ENCODE measurements at places on chromosomes 1 and 21.

DNA sequence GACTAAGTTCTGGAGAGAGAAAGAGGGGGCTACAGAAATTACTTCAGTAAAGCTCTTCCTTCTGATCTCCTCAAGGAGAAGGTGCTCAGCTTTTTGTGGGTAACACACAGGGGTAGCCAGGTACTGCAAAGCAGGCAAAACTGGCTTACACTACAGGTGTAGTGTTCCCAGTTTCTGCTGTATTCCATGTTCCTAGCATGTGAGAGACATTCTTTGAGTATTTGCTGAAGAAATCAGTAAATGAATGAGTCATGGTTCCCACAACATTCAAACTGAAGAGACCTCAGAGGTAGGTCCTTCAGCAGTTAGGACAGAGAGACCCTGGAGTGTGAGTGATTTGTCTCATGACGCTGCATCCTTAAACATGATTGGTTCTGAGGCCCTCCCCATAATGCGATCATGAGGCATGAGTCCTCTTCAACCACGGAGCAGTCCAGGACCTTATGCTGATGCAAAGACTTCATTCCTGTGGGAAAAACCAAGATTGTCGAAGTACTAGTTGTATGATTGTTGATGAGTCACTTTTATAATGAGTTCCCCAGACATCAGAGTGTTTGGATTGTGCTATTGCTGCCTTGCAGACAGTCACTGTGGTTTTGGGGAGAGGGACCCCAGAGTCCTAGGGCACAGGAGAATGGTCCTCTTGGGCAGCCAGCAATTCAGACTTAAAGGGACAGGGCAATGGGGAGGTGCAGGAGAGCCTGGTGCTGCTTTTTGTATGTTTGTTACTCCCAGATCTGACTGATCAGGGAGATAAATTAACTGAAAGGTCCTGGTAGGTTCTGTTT lies 2.7 kb upstream of the OR10J4 start:
- no peak for DNase-seq

DNA sequence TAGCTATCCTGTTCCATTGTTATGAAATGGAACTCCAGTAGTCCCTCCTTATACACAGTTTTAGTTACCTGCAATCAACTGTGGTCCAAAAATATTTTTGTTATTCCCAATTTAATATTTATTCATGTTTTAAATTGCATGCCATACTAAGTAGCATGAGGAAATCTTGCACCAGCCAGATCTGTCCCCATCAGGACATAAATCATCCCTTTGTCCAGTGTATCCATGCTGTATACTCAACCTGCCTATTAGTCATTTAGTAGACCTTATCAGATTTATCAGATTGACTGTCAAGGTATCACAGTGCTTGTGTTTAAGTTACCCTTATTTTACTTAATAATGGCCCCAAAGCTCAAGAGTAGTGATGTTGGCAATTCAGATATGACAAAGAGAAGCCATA lies 207.9 kb upstream of the DMRTA2 start:
- no peak for DNase-seq

DNA sequence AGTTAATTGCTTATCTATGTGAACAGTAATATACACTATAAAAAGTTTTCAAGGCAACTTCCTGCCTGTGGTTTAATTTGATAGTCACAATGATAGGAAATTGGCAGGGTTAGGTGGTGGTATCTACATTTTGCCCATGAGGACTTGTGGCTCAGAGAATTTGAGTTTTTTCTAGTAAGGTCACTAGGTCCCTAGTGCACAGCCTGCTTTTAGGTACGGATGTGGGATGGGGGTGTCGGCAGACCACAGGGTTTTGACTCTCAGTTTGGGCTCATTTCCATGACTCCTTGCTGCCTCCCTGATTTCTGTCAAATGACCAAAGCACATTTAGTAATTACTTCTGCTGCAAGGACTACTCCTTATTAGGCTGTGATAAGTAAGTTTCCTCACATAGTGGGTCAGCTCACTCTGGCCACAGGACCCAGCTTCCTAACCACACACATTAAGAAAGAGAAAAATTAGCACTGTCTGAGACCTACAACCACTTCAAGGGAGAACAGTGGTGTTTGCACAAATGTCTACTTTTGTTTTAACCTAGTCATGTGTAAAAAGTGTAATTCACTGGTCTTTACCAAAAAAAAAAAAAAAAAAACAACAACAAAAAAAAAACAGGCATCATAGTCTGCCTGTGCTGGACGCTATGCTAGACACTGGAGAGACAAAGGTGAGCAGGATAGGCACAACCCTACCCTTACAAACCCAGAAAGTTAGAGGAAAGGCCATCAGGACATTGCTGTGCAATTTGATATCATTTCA lies 43.7 kb downstream of the MRPL39 start:
- DNase-seq: peak; percentile 63

DNA sequence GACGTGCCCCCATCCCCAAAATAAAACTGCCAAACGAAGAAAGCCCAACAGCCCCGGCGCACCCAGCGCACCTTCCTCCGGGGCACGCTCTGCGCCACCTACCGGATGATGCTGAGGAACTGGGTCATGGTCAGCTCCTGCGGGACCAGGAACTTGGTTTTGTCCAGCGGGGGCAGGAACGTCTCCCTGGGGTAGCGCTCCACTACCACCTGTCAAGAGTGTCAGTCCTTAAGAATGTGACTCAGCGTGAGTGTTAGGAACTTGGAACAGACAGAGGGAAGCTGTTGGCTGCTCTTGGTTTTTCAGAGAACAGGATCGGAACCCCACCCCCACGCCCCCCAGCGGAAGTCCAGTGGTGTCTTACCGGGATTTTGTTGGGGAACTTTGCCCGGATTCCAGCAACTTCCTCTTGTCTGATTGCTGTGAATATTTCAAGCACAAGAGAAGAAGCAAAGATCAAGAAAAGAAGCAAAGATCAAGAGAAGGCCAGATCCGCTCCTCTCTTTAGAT lies 431 bp downstream of the MAP1LC3C start:
- peak; percentile 42 for DNase-seq

- DNase-seq: no peak
These were observed 404.2 kb downstream of the PLPP3 start for GRCh38 chr1:56175211-56175610.

- no peak for DNase-seq
These were observed 9.3 kb downstream of the KIF21B start for GRCh38 chr1:201013991-201014815.
